Activated naive CD4-positive, alpha-beta T cell treated with Interleukin-2 at 50 U/mL for 16 hours (primary cell): ENCODE measurements at places on chromosomes 2 and 18.

DNA sequence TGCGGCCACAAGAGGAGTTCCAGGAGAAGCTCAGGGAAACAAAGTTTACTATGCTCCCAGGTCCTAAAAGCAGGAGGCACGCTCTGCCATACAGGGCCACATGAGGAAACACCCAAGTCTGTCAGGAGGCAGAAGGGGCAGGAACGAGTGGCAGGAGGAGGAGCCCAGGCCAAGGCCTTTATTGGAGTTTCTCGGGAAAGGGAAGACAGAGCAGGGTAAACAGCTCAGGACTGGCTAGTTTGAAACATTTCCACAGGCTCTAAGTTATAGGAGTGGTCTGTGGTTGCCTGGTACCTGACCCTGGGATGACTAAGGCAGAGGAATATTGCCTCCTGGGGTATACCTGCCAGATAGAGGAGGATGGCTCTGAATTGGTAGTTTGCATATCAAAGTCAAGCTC lies 3.7 kb upstream of the ZNF638 start:
- no peak for DNase-seq

DNA sequence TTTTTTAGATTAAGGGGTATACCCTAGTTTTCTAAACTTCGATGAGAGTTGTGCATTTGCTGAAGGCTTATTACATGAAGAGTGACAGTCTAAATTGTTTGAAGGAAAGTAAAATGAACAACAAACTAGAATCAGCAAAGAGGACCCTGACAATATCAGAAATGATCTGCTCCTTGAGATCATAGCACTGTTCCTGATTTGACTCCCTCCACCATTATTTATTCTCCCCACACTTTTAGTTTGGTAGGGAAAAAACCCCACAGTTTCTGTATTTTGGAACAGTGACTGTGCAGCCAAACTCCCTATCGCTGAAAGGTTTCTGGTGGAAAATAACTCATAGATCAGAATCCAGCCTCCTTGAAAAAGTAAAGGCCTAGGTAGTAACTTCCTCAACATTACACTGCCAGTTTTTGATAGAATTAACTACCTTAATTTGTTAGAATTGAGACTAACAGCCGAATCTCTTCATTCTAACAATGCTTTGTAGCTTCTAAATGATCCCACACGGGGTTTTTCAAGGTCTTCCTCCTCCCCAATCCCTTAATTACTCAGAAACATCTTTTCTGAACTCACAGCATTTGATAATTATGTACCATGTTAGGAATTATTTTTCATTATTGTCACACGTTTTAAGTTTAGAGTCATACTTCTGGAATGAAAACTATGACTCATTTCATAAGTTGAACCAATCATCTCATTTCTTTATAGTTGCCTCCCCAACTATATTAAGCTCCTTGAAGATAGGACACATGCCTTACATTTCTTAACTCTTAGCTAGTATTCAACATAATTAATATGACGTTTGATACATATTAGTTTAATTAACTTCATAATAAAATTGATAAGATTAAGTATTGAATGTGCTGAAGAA lies 2.9 kb downstream of the MYL12A start:
- no peak for DNase-seq

DNA sequence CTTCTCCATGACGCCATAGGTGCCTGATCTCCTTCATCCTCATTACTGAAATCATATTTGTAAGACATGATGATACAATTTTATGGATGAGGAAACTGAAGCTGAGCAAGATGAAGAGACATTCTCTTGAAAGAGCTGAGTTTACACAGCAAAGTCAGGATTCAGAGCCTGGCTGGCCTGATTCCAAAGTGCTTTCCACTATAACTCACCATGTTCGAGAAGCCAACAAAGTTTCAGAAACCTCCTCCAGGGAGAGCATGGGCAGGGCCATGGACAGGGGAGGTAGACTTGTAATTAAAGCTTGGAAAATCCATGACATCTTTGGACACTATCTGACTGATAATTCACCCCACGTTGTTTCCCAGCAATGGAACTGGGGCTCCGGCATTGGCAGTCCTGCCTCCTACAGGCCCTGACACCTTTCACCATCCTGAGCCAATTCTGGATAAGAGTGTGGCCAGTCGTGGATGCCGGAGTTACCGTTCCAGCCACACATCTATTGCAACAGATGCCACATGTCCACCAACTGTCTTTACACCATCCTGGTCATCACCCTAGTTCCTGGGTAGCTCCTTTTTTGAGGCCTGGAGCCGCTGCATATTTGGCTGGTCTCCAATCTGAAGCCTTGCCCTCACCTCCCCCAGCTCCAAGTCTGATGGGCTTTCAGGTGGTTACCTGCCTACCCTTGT lies 85.0 kb upstream of the PPP1CB start:
- no peak for DNase-seq

DNA sequence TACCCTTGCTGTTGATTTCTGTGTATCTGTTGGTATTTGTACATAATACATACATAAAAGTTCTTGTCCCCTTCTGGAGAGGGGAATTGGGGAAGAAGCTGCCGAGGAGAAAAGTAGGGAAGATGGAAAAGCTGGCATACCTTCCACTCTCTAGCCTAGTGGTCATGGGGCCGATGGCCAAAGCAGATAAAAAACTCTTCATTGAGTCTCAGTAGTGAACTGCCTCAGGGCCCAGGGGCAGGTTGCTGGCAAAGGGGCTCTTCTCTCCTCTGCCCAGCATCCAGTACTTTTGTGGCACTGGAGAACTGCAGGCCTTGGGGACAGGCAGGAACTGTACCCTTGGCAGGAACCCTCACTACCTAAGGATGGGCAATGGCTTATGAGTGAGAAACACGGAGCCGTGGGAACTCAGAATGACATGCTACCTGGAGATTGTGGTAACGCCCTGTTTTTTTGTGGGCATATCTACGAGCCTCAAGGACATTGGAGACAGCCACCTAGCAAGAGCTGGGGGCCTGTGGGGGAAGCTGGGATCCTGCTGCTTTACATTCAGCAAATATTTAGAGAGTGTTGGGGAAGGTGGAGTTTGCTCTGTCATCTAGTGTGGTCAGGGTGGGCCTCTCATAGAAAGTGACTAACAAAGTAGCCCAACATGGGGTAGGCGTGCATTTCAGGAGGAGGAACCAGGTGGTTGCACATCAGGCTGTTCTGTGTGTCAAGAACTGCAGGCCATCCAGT lies 22.6 kb upstream of the ITGB6 start:
- DNase-seq: no peak

- no peak for DNase-seq
These were observed 57.1 kb downstream of the LONRF2 start for GRCh38 chr2:100265226-100265625.

GRCh38 chr2:26503231-26503880 lies 25.4 kb upstream of the OTOF start:
- DNase-seq: peak; percentile 85

DNA sequence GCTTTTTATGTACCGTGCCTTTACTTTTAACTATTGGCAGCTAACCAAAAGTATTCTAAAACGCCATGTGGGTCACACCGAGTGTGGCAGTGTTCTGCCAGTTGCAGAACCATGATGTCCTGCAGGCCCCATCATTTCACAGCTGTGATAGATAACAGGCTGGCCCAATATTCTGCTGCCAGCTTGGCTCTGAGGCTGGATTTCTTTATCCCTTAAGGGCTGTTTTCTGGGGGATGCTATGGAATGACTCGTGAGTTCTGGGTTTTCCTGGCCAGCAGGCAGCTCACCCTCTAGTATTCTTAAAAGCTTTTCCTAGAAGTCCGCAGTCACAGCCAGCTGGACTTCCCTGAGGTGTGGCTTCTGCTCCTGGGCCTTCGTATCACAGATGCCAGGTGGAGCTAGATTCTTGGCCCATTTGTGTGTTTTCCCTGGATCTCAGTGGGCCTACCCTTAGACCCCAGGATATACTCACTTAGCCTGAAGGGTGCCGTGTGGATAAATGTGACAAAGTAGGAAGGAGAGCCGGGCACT lies 41.0 kb downstream of the FHOD3 start:
- DNase-seq: no peak

GRCh38 chr2:4047961-4048891 lies 344.9 kb downstream of the DCDC2C start:
- DNase-seq: peak; percentile 3

GRCh38 chr2:240952496-240953246 lies 45.7 kb upstream of the SNED1 start:
- no peak for DNase-seq

GRCh38 chr2:181949047-181949446 lies 36.6 kb upstream of the PPP1R1C start:
- no peak for DNase-seq

DNA sequence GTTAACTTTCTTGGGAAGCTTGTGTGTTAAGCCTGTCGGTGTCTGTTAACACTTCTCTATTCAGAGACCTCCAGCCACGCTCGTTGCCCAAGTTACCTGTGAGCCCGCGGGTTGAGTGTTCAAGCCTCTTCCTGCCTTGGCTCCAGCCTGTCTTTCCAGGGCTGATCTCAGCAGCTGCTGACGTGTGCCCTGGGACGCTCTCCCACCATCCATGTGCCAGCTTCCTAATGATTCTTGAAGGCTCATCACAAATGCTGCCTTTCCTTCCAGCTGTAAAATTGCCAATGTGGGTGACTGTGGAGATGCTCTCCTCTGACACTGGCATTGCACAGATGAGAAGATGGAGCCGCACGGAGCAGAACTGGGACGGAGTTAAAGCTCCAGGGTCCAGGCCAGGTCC lies 6.1 kb downstream of the RNF144A start:
- DNase-seq: no peak

- DNase-seq: no peak
These were observed 146.7 kb upstream of the SMIM21 start for GRCh38 chr18:75574187-75574586.

GRCh38 chr18:69943021-69943420 lies 4.7 kb downstream of the CD226 start:
- DNase-seq: peak; percentile 50

GRCh38 chr18:31230495-31230894 lies 67.8 kb upstream of the DSC1 start:
- DNase-seq: no peak

DNA sequence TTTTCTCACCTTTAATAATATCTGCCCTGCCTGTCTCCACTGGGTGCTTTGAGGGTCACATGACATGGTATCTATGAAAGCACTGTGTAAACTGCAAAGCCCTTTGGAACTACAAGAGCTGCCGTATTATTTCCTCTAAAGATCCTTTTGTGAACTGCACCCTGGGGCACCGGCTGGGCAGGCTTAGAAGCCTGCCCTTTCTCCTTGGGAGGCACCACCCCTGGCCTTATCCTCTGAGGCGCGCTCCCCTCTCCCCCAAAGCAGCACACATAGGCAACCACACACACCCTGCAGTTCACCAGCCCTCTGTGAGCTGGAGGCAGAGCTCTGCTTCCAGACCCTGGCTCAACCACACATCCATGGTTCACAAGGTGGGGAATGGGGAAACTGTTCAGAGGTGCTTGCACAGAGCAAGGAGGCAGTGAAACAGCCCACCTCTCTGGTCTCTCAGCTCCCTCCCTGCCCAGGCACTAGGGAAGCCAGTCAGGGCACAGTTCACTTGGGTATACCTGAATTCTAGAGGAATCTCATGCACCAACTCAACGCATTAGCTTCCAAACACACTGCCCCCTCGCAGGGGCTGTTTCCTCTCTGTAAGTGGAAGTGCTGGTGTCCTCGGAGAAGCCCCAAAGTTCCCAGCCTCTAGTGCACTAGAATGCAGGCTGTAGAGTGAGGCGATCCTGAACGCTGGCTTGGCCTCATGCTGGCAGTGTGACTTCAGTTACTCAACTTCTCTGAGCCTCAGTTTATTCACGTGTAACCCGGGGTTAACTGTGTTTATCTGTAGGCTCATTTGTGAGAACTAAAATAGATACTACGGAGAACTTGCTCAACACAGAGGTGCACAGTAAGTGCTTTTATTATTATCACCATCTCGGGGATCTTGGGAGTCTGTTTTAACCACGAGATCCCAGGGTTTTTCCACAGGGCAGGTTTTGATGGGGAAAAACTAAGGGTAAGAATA lies 11.0 kb downstream of the SIGLEC15 start:
- no peak for DNase-seq

GRCh38 chr2:222827417-222827816 lies 33.4 kb upstream of the ACSL3 start:
- DNase-seq: no peak
